DMS53 (cell line): ENCODE measurements at places on chromosomes 5 and 9.

DNA sequence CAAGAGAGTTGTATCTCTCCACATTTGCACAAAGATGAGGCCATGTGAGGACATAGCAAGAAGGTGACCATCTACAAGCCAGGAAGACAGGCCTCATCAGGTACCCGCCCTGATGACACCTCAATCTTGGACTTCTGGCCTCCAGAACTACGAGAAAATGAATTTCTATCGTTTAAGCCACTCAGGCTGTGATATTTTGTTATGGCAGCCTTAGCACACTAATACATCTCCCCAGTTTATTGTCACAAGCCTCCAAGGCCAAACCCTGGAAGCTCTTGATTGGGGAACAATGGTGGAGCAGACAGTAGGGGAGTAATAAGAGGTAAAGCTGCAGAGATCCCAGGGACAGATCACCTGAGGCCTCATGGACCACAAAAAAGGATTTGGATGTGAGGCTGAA, 7.7 kb upstream of the P4HA2 start:
- DNase-seq = no peak

DNA sequence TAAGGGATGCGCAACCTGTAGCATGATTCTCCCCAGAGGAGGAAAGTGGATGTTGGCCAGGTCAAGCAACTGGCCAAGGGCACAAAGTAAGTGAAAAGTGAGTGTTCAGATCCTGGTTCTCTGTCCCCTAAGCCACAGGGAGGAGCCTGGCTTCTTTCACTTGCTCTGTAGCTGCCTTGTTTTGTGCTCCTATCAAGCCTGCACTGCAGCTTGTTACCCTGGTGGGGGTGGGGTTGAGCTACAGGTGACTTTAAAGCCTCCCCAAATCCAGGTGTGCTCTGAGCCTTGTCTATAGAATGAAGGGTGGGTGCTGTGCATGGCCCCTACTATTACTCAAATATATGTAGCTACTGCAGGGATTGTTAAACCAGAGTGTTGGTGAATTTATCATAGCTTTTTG, 32.9 kb downstream of the RALGPS1 start:
- DNase-seq = peak; percentile 19

- DNase-seq = peak; percentile 79
Measured at GRCh38 chr5:115838885-115839518, 2.4 kb downstream of the ATG12 start.

DNA sequence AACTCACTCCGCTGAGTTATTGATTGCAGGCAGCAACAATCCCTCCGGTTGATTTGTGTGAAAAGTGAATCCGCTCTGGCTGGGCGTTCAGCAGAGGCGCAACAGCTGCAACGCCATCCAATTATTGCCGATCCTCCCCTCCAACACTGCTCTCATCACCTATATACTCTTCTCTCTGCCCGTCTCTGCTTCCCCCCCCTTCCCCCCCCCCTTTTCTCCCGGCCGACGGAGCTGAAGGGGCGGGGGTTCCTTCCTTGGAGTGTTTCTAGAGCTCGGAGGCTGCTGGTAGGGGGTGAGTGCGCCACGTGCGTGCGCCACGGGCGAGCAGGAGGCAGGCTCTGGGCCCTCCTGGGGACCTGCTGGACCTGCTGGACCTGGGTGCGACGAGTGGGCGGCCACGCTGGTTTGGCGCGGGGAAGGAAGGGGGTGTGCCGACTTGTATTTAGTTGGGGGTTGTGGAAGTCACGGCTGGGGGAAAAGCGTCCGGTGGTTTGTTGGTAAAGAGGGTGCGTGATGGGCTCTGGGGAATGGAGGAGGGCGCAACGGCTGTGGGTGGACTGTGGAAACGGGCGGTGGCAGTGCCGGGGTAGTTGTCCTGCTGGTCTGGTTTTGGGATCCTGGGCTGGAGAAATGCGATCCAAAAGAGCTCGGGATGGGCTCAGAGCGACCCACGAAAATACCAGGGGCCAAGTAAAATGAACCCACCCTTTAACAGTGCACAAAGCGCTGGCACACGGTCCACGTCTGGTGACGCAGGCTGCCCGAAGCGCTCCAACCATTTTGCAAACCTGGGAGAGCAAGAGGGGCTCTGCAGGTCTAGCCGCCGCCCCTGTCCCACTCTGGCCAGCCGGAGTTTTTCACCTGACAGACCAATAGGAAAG, 6.4 kb upstream of the MEF2C start:
- peak; percentile 57 for DNase-seq

GRCh38 chr5:157172403-157172802, 6.3 kb upstream of the GARIN3 start:
- DNase-seq = no peak

DNA sequence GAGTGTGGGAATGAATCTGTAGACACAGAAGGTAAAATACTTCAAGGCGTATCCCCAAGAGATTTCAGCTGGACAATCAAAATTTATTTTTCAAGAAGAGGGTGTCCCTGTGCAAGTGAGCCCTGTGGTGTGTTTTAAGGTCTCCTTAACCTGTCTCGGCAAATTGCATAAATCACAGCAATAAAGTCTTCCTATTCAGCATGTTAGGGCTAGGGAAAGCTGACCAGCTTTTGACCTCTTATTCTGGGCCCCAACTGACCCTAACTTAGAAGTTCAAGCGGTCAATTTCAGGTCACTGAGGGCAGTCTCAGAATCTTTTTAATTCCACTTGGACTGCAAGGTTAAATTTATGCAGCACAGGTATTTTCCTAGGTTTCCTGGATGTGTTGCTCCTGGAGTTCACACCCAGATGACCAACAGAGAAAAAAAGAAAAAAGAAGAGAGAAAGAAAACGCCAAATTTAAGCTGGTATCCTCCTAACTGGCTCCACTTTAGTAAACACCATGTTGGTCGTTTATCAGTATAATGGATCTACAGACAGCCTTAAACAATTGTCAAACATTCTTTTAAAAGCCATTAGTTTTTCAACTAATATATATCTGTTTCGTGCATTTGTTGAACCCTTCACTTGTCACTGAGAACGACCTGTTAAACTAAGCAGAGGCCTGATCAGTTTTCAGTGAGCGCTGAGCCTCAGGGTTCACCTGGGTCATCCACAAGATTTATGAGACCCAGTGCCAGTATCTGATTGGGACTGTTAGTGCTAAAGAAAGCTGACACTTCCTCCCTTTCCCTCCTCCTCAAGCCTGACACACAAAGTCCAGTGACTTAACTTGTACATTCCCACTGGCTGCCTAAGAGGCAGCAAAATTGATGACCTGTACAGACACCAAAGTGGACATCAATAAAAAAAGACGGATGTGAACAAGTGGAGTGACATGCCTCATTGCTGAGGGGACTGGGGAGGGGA, 546.1 kb downstream of the NR2F1-AS1 start:
- no peak for DNase-seq

DNA sequence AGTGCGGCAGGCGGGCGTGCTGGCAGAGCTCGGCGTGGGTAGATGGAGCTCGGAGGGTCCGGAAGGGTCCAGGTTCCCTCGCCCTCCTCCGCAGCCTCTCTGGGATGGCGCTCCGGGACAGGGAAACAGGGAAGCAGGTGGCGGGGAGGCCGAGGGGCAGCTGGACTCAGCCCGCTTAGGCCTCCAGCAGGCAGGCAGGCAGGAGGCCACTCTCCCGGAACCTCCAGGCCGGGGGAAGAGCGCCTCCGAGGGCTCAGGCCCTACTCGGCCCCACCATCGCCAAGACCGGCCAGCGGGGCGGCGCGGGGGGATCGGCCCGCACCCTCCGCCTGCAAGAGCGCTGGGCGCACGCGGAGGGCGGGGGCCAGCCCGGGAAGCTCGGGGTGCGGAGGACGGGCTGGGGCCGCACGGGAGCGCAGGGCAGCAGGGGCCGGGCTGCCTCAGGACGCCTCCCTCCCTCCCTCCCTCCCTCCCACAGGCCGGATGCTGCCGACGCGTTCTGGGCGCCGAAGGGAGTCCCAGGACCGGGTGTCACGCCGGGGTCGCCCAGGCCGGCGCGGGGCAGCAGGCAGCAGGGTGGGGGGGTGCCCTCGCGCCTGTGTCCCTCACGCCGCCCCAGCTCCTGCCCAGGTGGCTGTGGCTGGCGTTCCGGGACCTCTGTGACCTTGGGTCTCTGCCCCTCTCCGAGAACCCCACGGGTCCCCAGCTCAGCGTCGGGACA, 977 bp downstream of the MGAT4B start:
- DNase-seq = peak; percentile 79

DNA sequence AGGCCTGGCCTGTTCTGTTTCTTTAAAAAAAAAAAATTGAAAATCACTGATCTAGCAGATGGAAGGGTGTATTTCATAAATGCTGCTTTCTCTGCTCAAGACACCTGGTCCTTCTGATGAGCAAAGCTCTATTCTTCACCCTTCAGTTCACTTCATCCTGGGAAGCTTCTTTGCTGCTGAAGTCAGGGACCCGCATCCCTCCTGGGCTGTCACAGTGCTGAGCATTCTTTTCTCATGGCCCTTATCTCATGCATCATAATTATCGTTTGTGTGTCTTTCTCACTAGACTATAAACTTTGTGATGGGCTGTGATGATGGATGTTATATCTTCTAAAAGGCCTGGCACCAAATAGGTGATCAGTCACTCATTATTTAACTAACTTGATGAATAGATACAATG, 461.0 kb downstream of the GADD45G start:
- no peak for DNase-seq

DNA sequence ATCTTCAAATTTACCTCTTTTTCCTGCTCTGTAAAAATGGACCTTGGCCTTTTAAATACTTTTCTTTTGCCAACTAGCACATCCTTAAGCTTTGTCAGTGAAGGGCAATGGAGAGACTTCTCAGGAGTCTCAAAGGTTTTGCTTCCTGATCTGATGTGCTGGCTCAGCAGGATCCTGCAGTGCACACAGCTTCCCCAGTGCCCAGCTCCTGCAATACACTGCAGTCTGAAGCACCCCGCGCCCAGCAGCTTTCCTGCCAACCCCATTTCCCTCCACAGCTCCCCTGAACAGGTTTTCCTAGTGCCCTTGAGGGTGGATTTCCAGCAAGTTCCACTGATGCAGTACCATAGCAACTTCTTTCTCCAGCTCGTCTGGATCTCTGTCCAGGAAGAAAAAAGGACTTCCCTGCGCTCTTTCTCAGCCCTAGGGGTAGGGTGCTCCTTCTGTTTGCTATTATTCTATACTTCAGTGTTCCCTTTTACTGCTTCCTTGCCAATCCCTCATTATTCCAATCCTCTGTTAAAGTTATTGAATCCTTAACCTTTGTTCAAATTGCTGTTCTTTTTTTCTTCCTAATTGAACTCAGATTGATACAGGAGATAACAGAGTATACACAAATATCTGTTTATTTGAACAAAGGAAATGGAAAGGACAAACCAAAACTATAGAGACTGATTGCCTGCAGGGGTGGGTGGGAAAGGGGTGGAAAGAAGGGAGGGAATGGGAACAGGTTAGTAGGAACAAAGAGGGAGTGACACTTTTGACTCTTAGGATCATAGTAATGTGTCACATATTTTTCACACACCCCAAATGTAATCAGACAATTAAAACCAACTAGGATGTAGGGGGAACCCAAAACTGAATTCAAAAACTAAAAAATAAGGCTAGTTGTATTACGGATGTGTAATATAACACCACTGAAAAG, 8.5 kb downstream of the SNAPC3 start:
- no peak for DNase-seq

DNA sequence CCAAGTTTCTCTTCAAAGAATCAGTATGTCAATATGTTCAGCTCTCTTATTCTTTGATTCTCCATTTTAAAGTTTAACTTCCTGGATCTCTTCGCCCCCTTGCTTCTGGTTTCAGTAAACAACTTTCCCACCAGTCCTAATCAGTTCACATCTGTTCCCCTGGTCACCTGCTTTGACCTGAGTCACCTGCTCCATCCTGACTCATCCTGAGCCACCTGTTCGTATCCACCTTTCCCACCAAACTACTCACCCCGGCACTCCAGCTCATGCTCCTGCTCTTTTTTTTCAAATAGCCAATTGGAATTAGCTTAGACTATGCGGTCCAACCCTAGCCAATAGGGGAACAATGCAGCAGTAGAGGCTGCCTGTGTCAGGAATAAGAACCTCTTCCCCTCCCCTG, 23.6 kb upstream of the CSF1R start:
- DNase-seq = peak; percentile 94

GRCh38 chr5:56465769-56466135, 232.6 kb upstream of the ANKRD55 start:
- no peak for DNase-seq

GRCh38 chr9:17929506-17929905, 350.6 kb downstream of the SH3GL2 start:
- peak; percentile 20 for DNase-seq

- peak; percentile 83 for DNase-seq
Measured at GRCh38 chr9:38119560-38120236, 50.7 kb upstream of the SHB start.

- DNase-seq = no peak
Measured at GRCh38 chr9:89461265-89461664, 36.6 kb downstream of the SEMA4D start.

GRCh38 chr5:130138406-130139045, 234.3 kb downstream of the CHSY3 start:
- no peak for DNase-seq

GRCh38 chr5:16450163-16450562, 15.4 kb downstream of the ZNF622 start:
- no peak for DNase-seq

GRCh38 chr5:181189363-181189961, 15.5 kb downstream of the TRIM7 start:
- no peak for DNase-seq

DNA sequence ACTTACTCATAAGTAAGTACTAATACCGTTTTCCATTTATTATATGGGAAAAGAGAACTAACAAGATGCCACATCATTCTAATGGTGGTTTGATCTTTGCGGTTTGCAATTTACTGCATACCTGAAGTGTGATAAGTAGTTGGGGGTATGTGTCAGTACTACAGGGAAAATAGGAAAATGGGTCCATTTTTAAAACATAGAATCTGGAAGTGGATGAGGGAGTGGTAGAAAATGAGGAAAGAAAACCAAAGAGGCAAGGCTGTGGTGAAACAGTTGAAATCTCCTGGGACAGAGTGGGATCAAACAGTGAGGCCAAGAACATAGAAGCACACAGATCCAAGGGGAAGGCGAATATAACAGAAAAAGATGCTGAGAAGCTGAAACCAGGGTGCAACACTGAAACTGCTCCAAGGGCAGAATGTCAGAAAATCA, 6.7 kb downstream of the ADAMTSL1 start:
- DNase-seq = no peak

DNA sequence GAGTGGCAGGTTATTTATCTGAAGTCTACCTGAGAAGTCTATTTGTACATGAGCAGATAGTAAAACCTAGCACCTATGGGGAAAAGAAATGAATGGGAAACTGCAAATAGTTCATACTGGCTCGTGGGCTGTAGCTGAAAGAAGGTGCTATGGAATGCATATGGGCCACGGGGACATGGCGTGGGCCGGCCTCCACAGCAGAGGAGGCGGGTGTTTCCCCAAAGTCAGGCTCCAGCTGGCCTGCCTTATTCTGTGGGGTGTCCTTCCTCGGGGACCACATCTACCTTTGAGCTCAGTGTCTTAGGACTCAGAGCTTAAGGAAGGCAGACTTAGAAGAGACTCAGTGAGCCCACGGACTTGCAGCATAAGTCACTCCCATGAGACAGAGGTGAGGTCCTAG, 350.5 kb upstream of the PANK3 start:
- no peak for DNase-seq
